Suppressor macrophage (primary cell): ENCODE measurements at places on chromosomes 5 and 9.

DNA sequence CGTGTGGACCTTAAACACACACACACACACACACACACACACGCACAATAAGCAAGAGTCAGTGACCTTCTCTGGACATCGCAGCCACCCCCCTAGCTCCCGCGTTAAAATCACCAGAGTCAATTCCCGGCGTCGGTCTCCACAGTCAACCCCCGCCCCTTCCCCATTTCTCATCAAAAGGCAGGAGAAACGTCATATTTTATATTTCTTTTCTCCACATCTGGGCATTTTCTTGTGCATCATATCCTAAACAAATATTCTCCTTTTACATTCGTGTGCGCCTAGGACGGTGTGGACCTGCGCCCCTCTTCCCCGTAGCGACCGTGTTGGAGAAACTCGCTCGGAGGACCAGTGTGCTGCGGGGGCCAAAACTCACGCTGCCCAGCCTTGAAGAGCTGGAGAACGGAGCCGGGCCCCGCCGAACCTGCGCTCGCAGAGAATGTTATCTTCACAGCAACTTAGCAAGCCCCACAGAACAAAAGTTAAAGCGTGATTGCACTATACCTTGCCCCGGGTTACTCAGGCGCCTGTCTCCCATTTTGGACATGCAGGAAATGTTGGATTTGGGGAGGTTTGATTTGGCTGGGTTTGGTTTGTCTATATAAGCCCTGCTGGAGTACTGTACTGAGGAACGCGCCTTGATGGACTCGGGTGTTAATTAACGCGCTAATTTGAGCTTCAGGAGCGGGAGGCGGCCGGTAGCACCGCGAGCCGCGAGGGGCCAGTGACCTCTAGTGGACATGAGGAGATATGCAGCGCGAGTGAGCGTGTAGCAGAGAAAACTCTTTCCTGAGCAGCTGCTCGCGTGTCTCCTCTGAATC is 192.4 kb downstream of the MEF2C start:
- DNase-seq = peak; percentile 75

GRCh38 chr5:74622122-74622521 is 18.4 kb downstream of the ENC1 start:
- DNase-seq = no peak

DNA sequence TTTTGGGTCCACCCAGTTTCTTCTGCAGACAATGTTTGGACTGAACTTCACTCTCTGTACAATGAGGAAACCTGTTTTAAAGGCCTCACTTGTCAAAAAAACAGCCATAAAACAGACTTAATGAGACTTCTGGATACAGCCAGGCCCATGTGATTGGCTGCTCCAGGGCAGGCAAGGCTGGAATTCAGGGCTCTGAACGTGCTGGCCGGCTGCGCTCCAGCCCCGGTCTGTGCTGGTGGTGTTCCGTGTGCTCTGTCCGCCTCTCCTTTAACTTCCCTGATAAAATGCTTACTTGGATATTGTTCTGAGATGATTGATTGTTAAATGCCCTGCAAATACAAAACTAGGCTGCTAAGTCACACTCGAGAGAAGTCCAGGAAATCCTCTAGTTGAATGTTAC is 131.2 kb upstream of the KLF4 start:
- no peak for DNase-seq

DNA sequence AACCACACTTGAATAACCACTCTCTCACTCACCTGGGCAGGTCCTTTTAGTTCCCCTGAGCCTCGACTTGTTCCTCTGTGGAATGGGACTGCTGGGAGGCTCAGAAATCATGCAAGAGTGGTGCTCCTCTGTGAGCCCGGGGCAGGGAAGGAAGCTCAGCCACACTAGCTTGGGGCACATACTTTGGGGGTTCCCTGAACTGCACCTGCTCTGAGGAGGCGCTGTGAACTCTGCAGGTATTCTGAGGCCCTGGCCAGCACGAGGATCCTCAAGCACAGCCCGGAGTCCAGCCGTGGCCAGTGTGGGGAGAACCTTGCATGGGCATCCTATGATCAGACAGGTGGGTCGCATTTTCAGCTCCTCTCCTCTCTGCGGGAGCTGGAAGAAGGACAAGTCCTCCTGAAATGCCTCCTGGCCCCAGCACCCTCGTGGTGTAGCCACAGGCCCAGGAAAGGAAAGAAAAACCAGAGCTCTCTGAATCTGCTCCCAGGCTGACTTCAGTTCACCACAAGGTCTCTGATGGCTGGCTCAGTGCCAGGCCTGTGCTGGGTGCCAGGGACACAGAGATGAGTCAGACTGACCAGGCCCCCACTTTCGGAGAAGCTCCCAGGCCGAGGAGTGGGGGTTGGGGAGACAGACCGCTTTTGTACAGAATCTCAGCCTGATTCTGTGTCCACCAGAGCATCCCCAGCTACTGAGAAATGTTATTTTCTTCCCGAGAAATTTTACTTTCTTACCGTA is 11.9 kb downstream of the GLIPR2 start:
- DNase-seq = peak; percentile 96

GRCh38 chr5:121573721-121574382 is 277.8 kb upstream of the FTMT start:
- no peak for DNase-seq

- DNase-seq = peak; percentile 24
Observed at GRCh38 chr9:72661401-72662135, 140.2 kb downstream of the TMC1 start.

DNA sequence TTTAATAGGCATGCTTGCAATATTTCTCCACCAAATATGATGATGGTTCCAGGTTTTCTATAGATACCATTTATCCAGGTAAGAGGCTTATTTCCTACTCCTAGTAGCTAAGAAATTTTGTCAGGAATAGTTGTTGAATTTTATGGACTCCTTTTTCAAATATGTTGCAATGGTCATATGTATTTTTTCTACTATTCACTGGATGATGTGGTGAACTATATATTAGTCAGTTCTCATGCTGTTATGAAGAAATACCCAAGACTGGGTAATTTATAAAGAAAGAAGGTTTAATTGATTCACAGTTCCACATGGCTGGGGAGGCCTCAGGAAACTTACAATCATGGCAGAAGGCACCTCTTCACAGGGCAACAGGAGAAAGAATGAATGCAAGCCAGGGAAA is 141.1 kb upstream of the NR3C1 start:
- DNase-seq = no peak

DNA sequence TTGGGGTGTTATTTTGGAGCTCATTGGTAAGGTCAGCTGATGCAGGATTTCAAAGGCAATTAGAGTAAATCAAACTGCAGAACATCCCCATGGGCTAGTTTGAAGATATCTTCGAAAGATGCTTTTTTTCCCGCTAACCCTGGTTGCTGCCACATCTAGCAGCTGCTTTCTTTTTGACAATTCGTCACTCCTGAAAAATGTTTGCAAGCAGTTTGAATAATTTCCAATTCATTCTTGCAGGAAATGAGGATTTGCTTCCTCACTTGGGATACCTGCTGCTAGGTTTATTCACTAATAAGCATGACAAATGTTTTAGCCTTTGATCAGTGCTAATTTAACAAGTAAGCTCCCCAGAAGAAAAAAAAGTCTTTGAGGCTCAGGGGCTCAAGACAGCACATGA is 649.6 kb upstream of the RORB start:
- no peak for DNase-seq
